ENCODE measurements at places on chromosomes 12 and 14. TPM values are rescaled to one million over a fixed set of nuclear protein-coding genes. Genes with fewer than 3 reads are reported as not detected.

NOVA1 gene
- 3.4 TPM for total RNA-seq

FKBP11 gene
- total RNA-seq, result 59.4 TPM

CAPRIN2 gene
- total RNA-seq, result 19.4 TPM

GAS2L3 gene
- 7.1 TPM for total RNA-seq

CFAP54 gene
- total RNA-seq, result 1.1 TPM

PTPN6 gene
- 12.7 TPM for total RNA-seq

PLA2G1B gene
- not detected for total RNA-seq

ADAMTS20 gene
- total RNA-seq, result not detected

MAP3K9 gene
- 7.1 TPM for total RNA-seq

KRT71 gene
- not detected for total RNA-seq
